ENCODE measurements at places on chromosomes 3 and 15.

- no peak for DNase-seq
These were observed 30.4 kb downstream of the TFRC start for GRCh38 chr3:196051282-196052076.

GRCh38 chr3:114624571-114625181 lies 330.8 kb downstream of the TIGIT start:
- no peak for DNase-seq

DNA sequence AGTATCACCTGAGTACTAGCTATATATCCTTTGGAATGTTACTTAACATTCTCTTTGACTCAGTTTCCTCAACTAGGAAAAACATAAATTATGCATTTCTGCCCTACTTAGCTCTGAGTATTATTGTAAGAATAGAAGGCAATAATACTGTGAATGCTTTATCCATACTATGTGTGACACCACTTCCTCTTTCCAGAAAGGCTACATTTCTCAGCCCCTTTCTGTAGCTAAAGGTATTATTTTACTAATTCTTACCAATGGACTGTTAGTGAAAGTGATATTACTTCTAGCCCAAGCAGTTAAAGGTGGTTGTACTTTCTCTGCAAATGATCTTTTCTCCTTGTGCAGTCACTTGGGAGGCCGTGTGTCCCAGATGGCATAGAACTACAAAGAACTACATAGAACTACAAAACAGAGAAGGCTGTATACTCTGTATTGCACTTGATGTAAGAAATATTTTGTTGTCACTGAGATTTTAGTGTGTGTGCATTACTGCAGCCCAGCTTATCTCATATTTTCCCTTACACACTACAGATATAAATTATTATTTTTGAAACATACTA lies 35.1 kb downstream of the MYH15 start:
- no peak for DNase-seq

- no peak for DNase-seq
These were observed 24.7 kb downstream of the MBNL1 start for GRCh38 chr3:152293347-152294006.

- no peak for DNase-seq
These were observed 4.3 kb downstream of the DNASE1L3 start for GRCh38 chr3:58206406-58207011.

DNA sequence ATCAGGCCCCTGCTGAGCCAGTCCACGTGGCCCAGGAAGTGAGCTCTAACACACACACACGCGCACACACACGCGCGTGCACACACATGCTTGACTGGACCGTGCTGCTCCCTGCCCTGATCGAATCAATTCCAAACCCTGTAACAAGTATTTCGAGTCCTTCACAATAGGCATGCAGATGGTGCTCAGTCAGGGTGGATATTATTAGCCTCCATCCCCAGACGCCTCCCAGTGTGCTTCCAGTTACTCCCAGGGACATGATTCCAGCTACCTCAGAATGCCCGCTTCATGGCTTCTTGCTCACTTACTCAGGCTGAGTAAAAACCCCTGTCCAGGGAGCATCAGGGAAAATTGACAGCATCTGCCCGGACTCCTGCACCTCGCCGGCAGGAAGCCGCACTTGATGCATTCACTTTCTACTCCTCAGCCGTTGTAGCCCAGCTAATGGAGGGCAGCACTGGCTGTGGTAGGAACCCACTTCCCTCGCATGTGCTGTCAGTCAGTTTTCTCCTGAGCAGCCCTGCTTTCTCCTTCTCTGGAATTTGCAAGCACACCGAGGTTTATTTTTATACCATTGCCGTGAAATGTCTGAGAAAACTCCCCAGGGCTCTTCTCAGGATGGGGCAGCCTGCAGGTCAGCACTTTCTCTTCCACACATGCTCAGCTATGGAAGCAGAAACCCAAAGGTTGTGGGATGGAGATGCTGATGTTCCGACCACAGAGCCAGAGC lies 126.1 kb upstream of the ABHD17C start:
- DNase-seq = no peak

GRCh38 chr3:37609181-37610110 lies 252.2 kb upstream of the CTDSPL start:
- DNase-seq = no peak

DNA sequence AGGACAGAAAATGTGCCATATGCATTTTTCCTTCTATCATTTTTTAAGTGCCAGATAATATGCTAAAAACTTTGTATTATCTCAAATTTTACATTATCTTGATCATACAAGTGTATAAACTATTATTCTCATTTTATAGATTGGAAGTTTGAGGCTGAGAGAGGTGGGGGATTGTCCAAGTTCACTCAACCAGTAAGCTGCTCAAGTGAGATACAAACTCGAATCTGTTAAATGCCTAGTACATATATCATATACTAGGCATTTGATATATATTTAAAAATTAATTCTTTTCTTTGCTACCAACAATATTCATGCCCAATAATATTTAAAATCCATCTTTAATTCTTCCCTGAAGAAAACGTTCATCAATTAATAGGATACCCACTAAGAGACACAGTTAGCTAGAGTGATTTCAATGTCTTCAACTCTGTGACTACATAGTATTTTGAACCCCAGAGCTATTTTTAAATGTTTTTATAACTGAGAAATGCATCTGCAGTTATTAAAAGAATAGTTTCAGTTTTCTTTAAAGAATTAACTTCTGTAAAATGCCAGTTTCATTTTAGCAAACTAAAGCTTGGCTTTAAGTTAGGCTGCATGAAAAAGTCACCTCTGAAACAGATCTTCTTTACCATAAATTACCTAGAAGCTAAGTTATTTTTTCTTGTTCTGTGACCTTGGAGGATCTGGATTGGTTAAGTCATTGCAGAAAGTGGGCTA lies 40.4 kb downstream of the IQCB1 start:
- DNase-seq = no peak

DNA sequence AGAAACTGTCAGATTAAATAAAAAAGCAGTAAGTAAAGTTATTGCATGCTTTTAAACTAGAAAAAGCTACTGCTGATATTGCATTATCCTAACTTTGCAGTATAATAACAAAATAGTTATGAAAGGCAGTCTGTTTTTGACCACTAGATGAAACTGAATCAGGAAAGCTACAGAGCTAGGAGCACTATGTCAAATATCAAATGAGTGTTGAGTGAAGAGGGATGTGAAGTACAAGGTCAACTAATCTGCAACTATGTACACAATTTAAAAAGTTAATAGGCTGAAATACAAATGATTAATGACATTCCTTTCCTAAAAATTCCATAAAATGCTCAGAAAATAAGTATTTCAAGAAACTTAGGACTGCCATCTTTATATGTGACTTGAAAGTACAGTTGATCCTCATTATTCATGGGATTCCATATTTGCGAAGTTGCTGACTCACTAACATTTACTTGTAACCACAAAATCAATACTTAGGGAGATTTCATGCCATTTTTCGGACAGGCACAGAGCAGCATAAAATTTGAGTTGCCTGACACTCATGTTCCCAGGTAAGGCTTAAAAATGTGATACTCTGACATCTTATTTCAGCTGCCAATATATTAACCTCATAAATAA lies 34.5 kb downstream of the SLC4A7 start:
- DNase-seq = no peak

GRCh38 chr3:160370987-160371857 lies 27.8 kb downstream of the IFT80 start:
- DNase-seq = no peak
